ENCODE measurements at places on chromosomes 1 and 21.

DNA sequence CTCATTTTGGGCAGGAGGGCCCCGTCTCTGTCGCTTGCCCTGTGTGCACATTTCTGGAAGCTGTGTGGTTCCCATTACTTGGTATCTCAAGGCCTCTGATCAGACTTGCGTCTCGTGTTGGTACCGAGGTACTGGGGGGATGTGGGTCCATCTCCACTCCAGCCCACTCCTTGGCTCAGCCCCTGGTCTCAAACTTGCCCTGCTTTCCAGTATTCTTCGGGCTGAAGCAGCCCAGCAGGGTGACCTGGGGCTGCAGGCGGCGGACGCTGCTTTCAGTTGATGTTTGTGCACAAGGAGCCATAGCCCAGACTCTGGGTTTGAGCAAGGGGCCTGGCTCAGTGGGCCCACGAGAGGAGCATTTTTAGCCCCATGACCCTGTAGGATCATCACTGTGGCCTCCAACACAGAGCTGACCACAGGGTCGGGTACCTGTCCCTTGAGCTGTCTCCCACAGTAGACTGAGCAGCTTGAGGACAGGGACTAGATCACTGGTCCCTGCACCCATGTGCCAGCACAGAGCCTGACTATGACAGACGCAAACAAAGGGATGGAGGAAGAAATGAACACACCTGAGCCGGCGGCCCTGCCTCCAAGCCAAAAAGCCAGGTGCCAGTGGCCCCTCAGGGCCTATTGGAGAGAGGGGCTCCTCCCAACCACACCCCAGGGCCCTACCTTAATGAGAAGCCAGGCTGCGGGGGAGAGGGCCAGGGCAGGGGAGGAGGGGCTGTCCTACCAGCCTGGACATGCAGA is 46.8 kb downstream of the CHD5 start:
- no peak for DNase-seq

GRCh38 chr1:97960470-97960869 is 39.6 kb upstream of the DPYD start:
- no peak for DNase-seq

DNA sequence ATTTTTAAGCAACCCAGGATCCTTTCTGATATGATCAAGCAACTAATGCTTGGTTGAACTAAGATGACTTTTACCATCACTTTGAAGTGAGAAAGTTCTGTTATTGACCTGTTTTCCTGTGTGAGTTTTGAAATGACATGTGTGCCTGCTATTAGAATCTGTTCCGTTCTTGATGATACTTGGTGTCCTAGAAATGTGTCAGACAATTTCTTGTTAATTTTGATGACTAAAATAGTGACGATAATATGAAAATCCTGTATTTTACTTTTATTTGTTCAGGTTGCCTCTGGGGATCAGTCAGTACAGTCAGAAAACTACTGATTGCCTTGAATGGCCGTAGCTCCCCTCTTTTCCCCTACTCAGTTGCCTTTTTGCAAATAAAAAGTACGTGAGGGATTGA is 228.0 kb downstream of the RYR2 start:
- no peak for DNase-seq

DNA sequence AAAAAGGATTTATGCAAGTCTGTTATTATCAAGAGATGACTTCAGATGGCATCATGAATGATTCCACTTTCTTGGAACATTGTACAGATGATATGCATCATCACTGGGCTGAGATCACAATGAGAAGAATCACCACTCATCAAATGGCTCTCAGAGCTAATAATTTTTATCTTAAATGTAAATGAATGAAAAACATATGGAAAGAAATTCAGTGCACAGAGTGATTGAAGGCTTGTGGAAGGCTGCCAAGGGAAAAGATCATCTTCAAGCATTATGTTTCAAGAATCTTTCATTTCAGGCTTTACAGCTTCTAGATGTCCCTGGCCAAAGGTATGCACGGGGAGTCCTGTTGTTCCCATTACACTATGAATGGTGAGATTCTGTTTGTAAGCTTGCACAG is 955.7 kb downstream of the TTLL7 start:
- DNase-seq, result no peak

GRCh38 chr1:20302108-20302471 is 11.4 kb downstream of the VWA5B1 start:
- no peak for DNase-seq

GRCh38 chr21:45021428-45022347 is 52.7 kb upstream of the ADARB1 start:
- DNase-seq, result no peak

DNA sequence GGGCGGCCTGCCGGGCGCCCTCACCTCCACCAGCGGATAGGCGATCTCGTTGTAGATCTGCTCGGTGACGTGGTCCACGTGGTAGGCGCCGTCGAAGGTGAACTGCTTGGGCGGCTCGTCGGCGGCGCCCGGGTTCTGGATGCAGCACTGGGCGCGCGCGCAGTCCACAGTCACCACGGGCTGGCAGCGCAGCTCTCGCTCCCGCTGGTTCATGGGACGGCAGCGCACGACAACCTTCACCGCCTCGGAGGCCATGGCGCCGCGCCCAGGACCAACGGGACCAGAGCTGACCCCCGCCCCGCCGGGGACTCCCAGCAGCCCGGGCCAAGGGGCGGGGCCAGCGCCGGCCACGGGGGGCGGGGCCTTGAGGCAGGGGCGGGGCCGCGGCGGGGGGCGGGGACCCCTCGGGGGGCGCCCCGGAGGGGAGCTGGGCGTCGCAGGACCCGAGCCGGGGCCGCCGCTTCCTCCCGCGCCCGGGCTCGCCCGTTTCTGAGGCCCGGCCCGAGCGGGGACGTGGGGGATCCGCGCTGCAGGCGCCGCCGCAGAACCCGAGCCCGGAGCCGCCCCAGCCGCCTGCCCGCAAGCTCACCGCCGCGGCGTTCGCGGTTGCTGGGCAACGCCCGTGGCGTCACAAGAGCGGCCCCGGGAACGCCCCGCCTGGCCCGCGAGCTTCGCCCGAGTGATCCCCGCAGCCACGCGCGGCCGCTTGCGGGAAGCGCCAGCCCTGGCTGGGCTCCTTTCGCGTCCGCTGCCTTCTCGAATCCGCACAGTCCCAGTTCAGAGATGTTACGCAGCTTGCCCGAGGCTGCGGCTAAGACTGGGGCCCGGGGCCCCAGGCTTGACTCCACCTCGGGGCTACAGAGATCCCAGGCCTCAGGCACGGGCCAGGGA is at the start of gene KIF17:
TSS of gene KIF17 (minus strand) at position 556 of the 891 bp plus-strand sequence. CDS start at position 255, 301 bp downstream.
- DNase-seq, result peak; percentile 54

- DNase-seq, result no peak
Observed at GRCh38 chr1:86030180-86030579, 126.4 kb downstream of the COL24A1 start.

- DNase-seq, result no peak
Observed at GRCh38 chr1:24591781-24592180, 35.9 kb downstream of the NCMAP start.

- no peak for DNase-seq
Observed at GRCh38 chr1:222909586-222909985, 94.7 kb downstream of the DISP1 start.

GRCh38 chr1:221891708-221892107 is 149.8 kb upstream of the DUSP10 start:
- DNase-seq, result no peak

- DNase-seq, result no peak
Observed at GRCh38 chr1:51444096-51444495, 75.0 kb downstream of the EPS15 start.

- no peak for DNase-seq
Observed at GRCh38 chr1:244836135-244836521, 670 bp downstream of the COX20 start.

DNA sequence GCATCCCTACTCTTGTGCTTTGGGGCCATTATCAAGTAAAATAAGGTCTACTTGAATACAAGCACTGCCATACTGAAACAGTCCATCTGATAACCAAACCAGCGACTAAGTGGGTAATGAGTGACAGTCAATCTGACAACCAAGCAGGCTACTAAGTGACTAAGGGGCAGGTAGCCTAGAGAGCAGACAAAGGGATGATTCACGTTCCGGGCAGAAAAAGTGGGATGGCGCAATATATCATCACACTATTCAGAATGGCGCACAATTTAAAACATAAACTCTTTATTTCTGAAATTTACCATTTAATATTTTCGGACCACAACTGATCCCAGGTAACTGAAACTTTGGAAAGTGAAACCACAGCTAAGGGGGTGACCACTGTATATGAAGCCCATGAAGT is 17.7 kb downstream of the NGF start:
- DNase-seq, result no peak
